Effector memory CD4-positive, alpha-beta T cell (primary cell): ENCODE measurements at places on chromosomes 3 and 15.
A peak's percentile ranks its signal among the peaks of the same experiment; 100 is the strongest.

- DNase-seq, result no peak
Measured at GRCh38 chr3:197286678-197287077, 11.7 kb downstream of the DLG1 start.

- no peak for DNase-seq
Measured at GRCh38 chr15:90003736-90004135, 2.6 kb downstream of the ZNF710 start.

GRCh38 chr3:45353070-45353469 lies 35.3 kb upstream of the LARS2 start:
- DNase-seq, result no peak

- no peak for DNase-seq
Measured at GRCh38 chr15:94174399-94174802, 57.0 kb upstream of the MCTP2 start.

- peak; percentile 47 for DNase-seq
Measured at GRCh38 chr3:15557511-15557946, 36.0 kb upstream of the COLQ start.

GRCh38 chr3:66577426-66578203 lies 76.8 kb upstream of the LRIG1 start:
- DNase-seq, result no peak

DNA sequence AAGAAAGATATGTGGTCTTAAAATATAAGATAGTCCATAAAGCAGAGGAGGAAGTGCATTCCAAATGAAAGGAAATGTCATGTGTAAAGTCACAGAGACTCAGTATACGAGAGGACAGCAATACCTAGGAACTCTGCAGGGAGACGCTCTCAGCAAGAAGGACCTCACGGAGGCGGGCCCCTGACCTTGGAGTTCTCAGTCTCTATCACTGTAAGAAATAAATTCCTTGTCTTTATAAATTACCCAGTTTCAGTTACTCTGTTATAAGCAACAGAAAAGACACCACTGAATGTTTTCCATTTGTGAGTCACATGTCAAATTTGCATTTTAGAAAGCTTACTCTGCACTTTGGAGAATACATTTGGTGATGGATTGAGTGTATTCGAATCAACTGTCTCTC lies 140.6 kb downstream of the GBE1 start:
- no peak for DNase-seq

DNA sequence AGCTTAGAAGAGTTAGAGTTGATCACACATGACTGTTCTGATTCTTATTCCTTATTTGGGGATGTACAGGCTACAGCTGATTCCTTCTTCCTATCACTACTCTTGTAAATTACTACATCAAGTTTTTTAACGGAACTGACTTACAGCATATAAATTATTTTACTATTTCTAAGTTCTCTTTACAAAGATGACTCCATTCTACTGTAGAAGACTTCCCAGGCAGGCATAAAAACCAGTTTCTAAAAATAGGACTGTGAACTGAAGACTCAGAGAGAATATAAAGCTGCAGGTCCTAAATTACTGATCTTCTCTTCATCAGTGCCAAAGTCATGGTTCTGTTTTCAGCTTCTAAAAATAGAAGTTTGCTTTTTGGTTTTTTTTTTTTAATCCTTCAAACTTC lies 38.9 kb downstream of the ANO10 start:
- DNase-seq, result no peak

- no peak for DNase-seq
Measured at GRCh38 chr15:99481113-99481950, 84.5 kb upstream of the MEF2A start.

GRCh38 chr15:80977627-80978036 lies 12.0 kb downstream of the MESD start:
- DNase-seq, result no peak

GRCh38 chr15:56530157-56530556 lies 65.2 kb upstream of the MNS1 start:
- DNase-seq, result no peak

- no peak for DNase-seq
Measured at GRCh38 chr3:150871192-150871591, 34.0 kb downstream of the MINDY4B start.

GRCh38 chr15:64092864-64093626 lies 593 bp downstream of the CIAO2A start:
- no peak for DNase-seq

DNA sequence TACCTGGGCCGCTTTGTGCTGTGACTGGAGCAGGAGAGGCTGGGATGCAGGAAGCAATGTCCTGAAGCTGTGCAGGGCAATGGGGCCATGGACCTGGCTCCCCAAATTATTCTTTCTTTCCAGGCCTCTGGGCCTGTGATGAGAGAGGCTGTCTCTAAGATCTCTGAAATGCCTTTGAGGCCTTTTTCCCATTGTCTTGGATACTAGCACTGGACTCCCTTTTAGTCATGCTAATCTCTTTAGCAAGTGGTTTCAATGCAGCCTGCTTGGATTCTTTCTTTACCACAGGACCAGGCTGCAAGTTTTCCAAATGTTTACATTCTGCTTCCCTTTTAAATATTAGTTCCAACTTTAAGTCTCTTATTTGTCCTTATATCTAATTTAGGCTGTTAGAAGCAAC lies 64.8 kb upstream of the SGO1 start:
- no peak for DNase-seq

- DNase-seq, result no peak
Measured at GRCh38 chr15:65275728-65276126, 11.0 kb downstream of the PARP16 start.

DNA sequence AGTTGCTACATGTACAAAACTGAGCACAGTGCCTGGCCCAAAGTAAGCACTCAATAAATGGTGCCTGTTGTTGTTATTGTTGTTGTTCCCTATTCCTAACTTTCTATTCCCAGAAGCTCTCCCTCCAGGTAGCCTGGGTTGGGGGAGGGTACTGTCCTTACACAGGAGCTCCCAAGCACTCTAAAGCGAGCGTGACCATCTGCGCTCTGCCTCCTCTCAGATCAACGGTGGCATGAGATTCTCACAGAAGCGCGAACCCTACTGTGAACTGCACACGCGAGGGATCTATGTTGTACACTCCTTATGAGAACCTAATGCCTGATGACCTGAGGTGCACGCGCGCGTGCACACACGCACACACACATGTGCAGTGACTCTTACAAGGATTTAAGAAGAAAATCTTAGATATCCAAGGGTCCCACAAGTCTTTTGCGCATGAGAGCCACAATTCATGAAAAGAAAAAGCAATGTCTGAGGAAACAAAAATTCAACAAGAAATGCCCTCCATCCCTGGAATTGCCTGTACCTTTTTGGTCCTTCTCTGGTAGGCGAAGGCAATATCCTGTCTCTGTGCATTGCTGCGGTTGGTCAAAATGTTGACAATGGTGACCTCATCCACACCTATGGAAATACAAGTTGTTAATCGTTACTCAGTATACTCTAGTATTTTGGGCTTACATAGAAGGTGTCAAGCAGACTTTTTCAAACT lies 33.7 kb downstream of the ANXA2 start:
- DNase-seq, result no peak

GRCh38 chr3:126121632-126122031 lies 37.7 kb upstream of the SLC41A3 start:
- no peak for DNase-seq

GRCh38 chr3:171092467-171092911 lies 66.0 kb upstream of the SLC2A2 start:
- DNase-seq, result no peak

- no peak for DNase-seq
Measured at GRCh38 chr3:112604536-112604935, 36.4 kb downstream of the CCDC80 start.

GRCh38 chr15:98438326-98438725 lies 210.0 kb upstream of the IGF1R start:
- DNase-seq, result no peak

GRCh38 chr15:74345051-74345450 lies 22.4 kb downstream of the CYP11A1 start:
- DNase-seq, result no peak

DNA sequence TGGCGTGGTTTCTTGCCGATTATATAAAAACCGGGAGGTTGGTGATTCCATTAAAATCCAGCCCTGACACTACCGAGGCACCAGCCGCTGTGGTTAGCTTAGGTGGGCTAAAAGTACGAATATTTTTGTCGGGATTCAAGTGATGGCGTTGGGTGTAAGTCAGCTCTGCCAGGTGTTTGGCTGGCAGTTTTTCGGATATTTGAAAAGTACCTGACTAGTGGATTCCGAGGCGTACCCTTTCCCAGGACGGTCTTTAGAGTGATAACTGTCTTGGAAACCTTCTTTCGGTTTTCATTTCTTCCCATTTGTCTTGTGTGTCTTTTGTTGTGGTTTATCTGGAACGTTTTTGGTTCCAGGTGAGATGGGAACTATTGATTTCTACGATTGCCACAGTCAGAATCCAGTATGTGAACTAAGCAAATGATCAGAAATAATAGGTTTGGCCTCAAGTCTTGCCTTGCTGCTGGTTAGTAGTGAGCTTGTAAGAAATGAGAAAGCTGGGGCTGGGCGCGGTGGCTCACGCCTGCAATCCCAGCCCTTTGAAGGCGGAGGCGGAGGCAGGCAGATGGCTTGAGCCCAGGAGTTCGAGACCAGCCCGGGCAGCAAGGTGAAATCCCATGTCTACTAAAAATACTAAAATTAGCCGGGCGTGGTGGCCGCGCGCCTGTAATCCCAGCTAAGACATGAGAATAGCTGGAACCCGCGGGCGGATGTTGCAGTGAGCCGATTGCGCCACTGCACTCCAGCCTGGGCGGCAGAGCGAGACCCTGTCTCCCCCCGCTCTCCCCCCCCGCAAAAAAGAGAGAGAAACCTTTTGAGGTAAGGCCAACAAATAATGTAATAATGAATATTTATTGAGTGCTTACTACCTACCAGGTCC lies 1.4 kb downstream of the FYTTD1 start:
- DNase-seq, result no peak

DNA sequence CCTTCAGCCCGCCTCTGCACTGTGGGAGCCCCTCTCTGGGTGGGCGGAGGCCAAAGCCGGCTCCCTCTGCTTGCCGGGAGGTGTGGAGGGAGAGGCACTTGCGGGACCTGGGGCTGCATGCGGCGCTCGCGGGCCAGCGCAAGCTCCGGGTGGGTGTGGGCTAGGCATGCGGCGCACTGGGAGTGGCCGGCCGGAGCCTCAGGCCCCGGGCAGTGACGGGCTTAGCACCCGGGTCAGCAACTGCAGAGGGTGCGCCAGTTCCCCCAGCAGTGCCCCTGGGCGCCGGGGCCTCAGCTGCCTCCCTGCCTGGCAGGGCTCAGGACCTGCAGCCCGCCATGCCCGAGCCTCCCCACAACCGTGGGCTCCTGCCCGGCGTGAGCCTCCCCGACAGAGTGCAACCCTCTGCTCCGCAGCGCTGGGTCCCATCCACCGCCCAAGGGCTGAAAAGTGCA lies 98.9 kb upstream of the POU1F1 start:
- DNase-seq, result no peak

DNA sequence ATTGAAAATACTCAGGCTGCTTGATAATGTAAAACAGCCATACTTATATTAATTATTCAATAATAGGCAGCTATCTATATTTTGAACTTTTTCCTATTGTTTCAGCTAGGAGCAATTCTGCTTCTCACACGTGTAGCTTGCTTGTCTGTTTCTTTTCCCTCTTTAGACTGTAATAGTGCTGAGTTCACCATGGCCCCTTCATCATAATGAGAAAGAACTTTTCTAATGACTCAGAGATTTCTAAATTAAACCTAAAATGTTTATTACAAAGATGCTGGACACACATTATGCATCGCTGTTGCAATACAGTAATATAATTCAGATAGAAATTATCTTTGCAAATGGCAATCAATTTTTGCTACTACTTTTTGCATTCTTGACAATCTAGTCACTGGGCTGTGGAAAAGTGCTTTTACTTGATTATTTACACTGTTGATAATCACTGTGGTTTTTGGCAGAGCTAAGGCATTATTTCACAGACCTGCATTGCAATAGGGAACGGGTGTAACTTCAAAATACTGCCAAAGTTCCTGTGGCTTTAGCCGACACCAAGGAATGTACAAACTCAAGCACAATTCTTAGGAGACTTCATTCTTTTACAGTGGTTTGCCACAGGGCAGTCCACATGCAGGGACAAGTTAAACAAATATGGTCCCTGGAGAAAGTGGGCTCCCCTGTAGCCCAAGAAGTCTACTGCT lies 281.0 kb upstream of the TBL1XR1 start:
- no peak for DNase-seq

GRCh38 chr3:55907616-55908015 lies 420.5 kb upstream of the WNT5A start:
- DNase-seq, result no peak

DNA sequence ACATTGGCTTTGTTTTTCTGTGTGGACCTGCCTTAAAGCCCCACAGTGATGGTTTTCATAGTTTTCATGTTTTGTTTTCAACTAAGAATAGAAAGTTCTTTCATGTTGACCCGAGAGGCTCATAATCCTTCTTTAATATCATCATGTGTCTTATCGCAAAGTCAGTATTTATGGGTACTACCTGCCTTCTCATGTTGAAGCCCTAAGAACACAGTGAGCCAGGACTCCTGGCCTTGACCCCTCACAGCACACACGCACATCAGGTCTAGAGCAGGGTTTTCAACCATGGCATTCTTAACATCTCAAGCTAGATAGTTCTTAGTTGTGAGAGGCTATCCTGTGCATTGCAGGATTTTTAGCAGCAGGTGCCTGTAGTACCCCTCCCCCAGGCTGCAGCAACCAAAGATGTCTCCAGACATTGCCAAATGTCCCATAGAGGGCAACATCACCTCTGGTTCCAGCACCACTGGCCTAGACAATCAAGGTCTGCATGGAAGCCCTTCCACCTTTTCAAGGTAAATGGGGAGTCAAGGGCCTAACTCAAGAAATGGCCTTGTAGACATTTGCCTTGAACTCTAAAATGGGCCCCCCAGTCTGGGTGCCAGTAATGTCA lies 118.3 kb downstream of the MTHFS start:
- no peak for DNase-seq

DNA sequence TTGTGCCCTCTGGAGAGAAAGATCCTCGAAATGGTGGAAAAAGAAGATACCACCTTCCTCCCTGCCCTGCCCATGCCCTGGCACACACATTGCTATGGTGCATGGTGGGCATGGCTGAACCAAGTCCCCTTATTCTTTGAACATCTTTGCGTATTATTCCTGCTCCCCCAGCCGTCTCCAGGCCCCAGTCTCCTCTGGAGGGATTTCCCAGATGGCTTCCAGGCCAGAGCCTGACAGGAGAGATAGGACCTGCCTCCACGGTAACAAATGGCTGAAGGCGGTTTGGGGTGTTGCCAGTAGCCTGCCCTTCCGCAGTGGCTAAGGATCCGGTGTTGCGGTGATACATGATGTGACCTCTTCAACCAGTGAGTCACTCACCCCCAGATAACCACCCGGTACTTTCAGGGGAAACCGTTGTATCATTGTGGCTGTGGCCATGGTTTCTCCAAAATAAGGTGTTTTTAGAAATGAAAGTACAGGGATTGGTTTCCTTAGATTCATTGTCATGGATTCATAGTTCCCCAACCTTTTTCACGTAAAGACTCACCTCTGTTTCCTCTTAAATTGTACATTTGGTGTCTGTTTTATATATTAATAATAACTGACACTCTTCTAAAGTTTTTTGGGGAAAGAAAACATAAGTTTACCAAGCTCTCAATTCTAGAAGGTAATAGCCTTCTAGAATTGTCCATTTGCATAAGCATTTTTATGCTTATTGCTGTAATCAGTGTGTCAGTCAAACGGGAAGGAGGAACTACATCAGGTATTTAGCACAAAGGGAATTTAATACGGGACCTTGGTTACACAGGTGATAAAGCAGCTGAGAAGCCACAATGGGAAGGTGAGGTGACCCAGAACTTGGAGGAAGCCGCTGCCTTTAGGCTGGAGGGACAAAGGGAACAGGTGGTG lies 25.9 kb downstream of the SMAD3 start:
- DNase-seq, result peak; percentile 75
